ENCODE measurements at places on chromosomes 11 and 22.

GRCh38 chr11:117478926-117479325, 151.3 kb downstream of the CEP164 start:
- DNase-seq: peak; percentile 10

- peak; percentile 49 for DNase-seq
These were observed 569 bp downstream of the FAM76B start for GRCh38 chr11:95788921-95789505.

DNA sequence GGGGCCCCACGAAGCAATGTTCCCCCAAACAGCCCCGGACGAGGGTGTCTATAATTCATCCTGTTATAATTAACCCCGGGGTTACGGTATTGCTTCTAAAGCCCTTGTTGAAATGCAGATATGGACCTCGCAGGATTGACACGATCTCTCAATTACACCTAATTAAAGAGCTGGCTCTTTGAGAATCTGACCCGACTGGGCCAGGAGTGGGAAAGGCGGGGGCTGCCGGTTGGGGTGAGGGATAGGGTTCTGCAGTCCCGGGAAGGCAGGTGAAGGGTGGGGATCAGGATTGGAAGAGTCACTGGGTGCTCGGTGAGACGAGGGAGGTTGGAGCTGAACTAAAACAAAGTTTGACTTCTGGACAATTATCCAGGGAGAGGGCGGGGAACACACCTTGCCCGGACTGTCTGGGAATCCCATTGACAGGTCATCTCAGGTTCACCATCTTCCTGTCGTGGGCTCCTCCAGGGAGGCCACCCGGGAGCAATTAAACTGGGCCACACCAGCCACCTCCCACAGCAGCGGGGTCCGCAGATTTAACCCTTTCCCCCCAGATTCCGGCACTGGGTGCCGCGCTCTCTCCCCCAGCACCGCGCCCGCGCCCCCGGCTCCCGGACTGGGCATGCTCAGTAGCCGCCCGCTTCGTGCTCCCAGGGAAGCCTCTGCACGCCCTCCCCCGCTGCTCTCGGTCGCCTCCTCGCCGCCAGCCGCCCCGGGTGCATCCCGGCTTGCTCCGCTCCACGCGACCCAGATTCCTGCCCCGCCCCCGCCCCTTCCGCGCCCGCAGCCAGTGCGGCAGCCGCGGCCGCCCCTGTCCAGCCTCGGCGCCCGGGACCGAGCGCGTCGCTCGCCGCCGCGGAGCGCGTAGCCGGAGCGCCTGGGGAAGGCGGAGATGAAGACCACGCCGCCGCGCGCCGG, at the start of gene ELMOD1:
ELMOD1 (plus strand) TSS at position 688 of the 918 bp plus-strand sequence. CDS start 27,043 bp downstream, outside the sequence.
- peak; percentile 49 for DNase-seq

- no peak for DNase-seq
These were observed 81.9 kb upstream of the CRTAM start for GRCh38 chr11:122756417-122756816.

- no peak for DNase-seq
These were observed 41.9 kb upstream of the PCF11 start for GRCh38 chr11:83115026-83115425.

DNA sequence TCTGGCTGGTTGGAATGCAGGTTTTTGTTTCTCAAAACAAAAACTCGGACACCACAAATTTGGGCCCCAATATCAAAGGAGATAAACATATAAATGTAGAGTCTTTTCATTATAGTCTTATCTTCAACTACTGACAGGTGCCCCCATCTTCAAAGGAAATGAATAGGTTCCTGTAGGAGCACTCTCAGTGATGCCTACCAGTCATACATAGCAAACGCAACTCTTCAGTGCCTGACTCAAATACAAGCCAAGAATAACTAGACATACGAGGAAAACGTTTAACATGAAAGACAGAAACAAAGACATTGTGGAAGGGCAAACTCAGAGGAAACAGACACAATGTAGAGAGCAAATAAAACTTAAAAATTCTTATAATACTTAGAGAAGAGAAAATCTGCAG, 13.9 kb downstream of the KDM4D start:
- no peak for DNase-seq

- no peak for DNase-seq
These were observed 87.3 kb downstream of the WNT11 start for GRCh38 chr11:76119032-76119431.

DNA sequence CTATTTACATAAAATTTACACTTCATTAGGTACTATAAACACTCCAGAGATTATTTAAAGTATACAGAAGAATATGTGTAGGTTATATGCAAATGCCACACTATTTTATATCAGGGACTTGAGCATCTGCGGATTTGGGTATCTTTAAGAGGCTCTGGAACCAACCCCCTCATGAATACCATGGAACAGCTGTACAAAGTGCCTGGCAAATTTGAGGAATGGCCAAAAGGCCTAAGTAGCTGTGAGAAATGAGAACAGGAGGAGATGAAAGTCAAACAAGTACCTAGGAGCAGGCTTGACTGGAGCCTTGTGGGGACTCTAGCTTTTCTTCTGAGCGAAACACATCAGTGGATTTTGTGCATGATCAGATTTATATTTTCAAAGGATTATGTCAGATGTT, 149.3 kb downstream of the RBFOX2 start:
- no peak for DNase-seq

- DNase-seq: peak; percentile 65
These were observed 27.7 kb downstream of the DNAJC24 start for GRCh38 chr11:31397239-31397834.

GRCh38 chr11:1751999-1752906, 1.9 kb upstream of the IFITM10 start:
- DNase-seq: no peak

GRCh38 chr11:69931994-69932910, 113.0 kb upstream of the FGF3 start:
- DNase-seq: no peak

GRCh38 chr11:20093775-20094174, 66.5 kb downstream of the DBX1 start:
- no peak for DNase-seq

- peak; percentile 83 for DNase-seq
These were observed 3.9 kb upstream of the VSIG10L2 start for GRCh38 chr11:125941619-125942611.

DNA sequence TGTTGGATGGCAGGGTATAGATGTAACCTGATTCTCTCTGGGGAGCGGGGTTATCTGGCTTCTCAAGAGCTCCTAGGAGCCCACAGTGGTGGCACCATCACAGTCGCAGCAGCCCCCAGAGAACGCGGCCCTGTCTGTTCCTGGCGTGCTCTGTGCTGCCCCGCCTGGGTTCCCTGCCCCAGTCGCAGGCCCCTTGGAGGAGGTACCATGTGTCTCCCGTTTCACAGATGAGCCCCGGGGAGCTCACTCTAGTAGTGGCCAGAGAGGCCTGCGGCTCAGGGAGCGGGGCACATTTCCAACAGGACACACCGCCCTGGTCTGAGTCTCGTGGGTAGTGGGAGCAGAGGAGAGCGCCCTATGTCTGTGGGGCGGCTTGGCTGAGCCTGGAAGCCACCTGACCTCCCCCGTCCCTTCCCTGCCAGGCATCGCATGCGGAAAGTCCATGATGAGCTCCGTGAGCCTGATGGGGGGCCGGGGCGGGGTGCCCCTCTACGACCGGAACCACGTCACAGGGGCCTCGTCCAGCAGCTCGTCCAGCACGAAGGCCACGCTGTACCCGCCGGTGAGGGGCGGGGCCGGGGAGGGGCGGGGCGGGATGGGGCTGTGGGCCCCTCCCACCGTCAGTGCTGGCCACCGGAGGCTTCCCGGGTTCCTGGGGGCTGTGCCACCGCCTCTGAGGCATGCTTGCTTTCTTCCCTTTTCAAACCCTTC, 21.0 kb upstream of the PPP6R3 start:
- no peak for DNase-seq

- peak; percentile 77 for DNase-seq
These were observed 113.0 kb upstream of the CLMP start for GRCh38 chr11:123308077-123308476.

DNA sequence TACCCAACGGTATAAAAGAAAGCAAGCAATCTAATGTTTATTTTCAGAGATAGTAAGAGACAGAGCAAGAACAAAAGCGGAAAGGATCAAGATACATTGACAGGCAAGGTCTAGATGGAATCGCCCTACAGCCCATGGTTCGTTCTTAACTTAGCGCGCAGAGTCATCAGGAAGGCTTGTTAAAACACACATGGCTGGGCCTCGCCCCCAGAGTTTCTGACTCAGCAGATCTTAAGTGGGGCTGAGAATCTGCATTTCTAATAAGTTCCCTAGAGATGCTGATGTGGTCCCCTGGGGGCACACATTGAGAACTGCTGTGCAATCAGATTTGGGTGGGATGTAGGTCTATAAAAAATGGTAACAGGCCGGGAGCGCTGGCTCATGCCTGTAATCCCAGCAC, 35.8 kb upstream of the CHRM4 start:
- no peak for DNase-seq

- no peak for DNase-seq
These were observed 58.0 kb upstream of the MTNR1B start for GRCh38 chr11:92911478-92911877.

DNA sequence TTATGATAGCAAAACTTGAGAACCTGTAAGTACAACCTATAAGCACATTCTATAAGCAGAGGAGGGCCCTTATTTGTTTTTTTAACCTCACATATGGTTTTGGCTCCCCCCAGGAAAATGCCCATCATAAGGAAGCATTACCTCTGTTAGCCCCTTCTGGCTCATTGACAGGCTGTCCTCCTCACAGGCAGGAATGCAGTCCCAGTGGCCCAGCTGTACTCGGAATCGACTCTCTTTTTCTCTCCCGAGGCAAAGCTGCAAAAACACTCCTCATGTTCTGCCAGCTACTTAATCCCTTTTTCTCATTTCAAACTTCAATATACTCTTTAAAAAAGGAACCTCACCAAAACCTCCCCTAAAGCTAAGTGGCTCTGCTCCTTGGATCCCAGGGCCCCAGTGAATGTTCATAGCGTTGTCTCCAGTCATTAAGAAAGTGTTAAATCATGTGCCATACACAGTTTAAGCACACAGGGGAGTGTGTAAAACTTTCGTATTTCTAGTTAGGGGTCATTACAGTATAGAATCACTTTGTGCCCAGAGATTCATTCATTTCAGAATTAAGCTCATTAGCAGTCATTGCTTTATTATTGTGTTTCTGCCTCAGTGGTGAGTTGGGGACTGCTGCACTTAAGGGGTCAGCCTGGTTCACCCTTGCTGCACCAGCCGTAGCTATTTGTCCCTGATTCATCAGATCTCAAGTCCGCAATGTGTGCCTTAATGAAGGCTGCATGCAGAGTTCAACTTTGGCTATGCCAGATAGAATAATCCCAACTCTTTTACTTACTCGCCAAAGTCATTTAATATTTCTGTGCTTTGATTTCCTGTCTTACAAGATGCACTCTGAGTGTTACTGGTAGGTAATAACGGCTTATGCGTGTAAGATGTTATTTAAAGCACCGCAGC, 57.6 kb downstream of the JRKL start:
- no peak for DNase-seq

- no peak for DNase-seq
These were observed 186.9 kb downstream of the DLG2 start for GRCh38 chr11:85440273-85440672.

DNA sequence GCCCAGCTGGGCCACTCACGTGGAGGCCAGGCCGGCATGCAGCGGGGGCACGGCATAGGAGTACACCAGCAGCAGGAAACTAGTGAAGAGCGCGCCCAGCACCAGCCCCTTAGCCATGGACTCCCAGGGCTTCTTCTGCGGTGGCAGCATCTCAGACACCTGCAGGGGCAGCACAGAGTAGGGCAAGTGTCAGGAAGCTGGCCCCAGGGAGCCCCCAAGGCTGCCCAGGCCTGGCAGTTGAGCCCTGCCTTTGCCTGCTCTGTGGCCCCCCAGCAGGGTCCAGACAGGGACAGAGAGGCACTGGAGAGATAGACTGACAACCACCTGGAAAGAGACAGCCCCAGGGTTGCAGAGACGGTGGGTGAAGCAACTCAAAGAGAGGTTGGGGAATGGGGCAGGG, 10.7 kb upstream of the SEC14L6 start:
- no peak for DNase-seq

DNA sequence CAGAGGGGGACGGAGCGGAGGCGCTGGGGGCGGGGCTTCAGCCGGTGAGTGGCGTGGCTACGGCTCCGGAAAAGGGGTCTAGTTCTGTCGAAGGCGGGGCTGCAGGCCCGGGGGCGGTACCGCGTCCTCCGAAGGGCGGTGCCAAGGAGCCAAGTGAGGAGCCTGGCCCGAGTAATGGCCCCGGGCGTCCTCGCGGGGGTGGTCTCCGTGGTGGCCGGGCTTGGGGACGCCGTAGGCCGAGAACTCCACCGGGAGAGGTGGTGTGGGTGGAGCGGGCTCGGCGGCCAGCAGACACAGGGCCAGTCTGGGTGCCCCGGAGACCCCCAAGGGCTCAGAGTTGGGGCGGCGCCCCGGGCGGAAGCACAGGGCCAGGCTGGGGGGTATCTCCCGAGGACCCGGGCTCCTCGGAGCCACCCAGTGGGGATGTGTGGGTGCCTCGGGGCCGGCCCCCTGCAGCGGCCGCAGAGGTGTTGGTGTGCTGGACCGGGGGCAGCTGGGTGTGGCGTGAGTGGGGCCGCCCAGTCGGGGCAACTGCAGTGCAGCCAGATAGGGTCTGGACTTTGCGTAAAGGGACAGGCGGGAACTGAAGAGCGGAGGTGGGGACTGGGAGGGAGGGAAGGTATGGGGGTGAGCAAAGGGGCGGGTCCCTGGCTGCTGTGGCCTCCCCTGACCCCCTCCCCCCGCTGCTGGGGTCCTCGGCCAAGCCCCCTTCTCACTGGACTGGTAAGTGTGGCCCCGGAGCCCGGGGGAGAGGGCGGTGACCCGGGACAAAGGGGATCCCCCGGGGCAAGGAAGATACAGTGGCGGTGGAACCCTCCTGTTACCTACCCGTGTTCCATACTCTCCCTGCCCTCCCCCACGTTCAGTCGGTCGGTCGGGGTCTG, 838 bp downstream of the FKBP2 start:
- DNase-seq: no peak

GRCh38 chr11:118417801-118418200, 16.4 kb downstream of the ATP5MG start:
- DNase-seq: no peak

- DNase-seq: no peak
These were observed 36.5 kb upstream of the THY1 start for GRCh38 chr11:119459293-119459976.

- DNase-seq: no peak
These were observed 715.5 kb downstream of the BRD1 start for GRCh38 chr22:49112176-49112575.

DNA sequence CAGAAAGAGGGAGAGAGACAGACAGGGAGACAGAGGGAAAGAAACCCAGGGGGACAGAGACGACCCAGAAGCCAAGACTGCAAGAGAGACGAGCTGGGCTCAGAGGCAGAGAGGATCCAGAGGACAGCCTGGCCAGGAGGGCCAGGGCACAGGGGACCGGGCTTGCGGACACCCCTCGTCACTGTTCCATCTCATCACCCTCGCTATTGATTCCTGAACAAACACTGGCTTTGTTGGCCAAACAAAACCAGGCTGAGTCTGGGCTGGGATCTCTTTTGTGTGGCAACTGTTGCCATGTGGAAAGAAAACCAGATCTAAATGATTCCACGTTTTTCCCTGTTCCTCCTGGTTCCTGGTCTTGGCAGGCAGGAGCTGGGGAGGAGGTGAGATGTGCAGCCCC, 339.4 kb downstream of the MN1 start:
- DNase-seq: no peak

- no peak for DNase-seq
These were observed 57.4 kb downstream of the JAM3 start for GRCh38 chr11:134126217-134126822.

- peak; percentile 24 for DNase-seq
These were observed 1.8 kb downstream of the RCN1 start for GRCh38 chr11:32092581-32093170.

Measured in G401 (cell line).